ENCODE measurements at places on chromosomes 7 and 10. TPM values are rescaled to one million over a fixed set of nuclear protein-coding genes. Genes with fewer than 3 reads are reported as not detected.

Gene SEMA4G
- total RNA-seq = 13.3 TPM

DNA sequence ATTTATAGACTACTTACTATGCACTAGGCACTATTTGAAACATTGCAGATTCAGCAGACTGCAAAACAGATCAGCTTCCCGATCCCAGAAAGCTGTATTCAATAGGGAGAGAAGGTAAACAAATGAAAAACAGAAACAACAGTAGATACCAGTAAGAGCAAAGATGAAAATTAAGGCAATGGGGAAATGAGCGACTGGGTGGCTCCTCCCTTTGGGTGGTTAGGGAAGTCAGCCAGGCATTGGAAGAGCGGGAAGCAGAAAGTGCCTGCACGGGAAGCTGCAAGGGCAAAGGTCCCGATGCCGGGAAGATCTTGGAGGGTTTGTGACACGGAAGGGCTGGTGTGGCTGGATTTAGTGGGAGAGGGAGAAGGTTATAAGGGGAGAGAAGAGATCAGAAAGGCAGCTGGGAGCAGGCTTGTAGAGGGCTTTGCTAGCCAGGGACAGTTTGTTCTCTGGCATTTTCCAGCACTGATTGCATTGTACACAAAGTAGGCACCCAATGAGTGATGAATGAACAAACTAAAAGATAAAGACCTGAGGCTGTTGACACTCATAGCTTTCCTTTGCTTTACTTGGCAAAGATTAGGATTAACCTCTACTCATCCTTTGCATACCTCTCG is 67.8 kb downstream of the NAMPT start:
- peak; percentile 52 for DNase-seq

DNA sequence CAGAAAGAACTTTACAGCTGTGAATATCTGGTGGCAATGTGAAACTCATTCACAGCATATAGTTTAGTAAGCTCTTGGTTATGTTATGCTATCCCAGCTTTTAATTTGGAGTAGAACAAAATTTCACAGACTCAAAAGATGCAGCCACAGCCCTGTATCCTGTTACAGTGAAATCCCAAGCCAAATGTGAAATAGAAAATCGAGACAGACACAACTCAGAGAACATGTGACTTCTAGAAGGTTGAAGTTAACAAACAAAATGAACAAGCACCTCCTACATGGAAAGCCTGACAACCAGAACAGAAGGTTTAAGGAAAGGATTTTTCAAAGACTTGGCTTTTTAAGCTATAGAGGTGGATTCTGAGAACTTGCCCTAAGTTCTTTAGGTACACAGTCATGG is 39.6 kb downstream of the JAZF1 start:
- DNase-seq = no peak

DNA sequence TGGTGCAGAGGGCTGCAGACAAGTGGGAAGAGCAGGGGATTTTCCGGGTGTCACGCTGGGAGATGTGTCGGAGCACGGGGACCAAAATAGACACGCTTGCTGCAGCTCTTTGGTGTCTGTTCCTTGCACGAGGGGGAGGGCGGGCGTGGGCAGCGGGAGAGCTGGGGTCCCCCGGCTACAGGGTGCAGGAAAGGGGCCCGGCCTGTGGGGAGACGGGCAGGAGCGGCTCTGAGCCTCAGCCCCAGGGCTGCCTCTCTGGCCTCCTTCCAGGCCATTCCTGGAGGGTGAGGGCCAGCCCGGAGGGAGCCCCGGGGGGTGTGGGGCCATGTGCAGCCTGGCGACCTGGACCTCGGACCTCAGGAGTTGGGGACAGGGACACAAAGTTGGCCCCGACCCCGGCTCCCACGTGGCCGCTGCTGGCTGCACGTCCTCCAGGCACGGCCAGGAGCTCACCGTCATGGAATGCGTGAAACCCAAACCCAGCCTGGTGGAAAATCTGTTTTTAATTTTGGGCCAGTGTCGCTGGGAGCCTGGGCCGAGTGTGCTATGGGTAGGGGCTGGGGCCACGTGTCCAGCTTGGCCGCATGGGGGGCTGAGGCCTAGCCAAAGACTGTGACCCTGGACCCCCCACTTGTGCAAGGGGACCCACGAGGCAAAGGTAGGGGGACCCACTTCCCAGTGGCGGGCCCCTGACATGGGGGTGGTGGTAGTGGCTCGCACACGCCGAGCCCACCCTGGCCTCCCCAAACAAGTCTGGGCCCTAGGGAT is 6.6 kb downstream of the TTYH3 start:
- DNase-seq = peak; percentile 83

DNA sequence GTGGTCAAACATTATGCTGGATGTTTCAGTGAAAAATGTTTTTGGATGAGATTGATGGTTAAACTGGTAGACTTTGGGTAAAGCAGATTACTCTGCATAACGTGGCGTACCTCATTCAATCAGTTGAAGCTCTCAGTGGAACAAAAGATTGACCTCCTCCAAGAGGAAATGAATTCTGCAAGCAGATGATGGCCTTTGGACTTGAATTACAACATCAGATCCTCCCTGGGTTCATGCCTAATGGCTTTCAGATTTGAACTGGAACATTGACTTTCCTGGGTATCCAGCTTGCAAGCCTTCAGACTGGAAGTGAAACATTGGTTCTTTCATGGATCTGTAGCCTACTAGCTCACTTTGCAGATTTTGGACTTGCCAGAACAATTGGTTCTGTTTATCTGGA is 169.3 kb upstream of the MALRD1 start:
- DNase-seq = no peak

Gene FAM237B
- not detected for total RNA-seq

GRCh38 chr7:22579961-22580360 is 80.0 kb upstream of the STEAP1B start:
- DNase-seq = no peak

Gene MAGI2
- 20.7 TPM for total RNA-seq

Gene CRYGN
- 45.5 TPM for total RNA-seq

Gene CPA4
- total RNA-seq = not detected

DNA sequence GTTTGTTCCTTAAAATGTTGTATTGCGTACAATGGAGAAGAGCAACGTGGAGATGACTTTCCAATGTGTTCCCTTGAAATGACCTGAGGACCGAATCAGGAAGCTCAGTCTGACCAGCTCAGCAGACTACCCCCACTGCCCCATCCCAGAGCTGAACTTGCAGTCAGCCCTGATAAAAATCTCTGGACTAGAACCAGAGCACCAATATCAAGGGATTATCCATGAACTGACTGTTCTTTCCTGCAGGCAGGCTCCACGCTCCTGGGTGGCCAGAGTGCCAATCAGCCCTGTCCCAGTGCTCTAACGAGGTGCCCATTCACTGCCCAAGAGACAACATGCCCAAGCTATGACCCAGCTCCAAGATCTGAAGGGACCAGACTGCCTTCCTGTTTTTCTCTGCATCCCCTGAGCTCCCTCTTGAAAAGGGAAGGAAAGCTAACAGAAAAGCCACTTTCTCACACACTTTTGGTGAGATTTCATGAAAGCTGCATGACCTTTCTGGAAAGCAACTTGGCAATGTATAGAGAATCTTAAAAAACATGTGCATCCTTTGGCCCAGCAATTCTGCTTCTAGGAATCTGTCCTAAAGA is 130.2 kb downstream of the KCNMA1 start:
- no peak for DNase-seq

GRCh38 chr10:98414932-98415730 is at the start of gene PYROXD2:
PYROXD2 (minus strand) TSS chr10:98415182; CDS start chr10:98415135, 47 bp downstream.
- peak; percentile 97 for DNase-seq

- DNase-seq = no peak
These were observed 6.5 kb upstream of the INMT start for GRCh38 chr7:30745261-30745941.

Gene PPRC1
- total RNA-seq = 27.5 TPM

Gene TFAM
- 31.5 TPM for total RNA-seq

Gene AGR3
- total RNA-seq = 1.9 TPM

DNA sequence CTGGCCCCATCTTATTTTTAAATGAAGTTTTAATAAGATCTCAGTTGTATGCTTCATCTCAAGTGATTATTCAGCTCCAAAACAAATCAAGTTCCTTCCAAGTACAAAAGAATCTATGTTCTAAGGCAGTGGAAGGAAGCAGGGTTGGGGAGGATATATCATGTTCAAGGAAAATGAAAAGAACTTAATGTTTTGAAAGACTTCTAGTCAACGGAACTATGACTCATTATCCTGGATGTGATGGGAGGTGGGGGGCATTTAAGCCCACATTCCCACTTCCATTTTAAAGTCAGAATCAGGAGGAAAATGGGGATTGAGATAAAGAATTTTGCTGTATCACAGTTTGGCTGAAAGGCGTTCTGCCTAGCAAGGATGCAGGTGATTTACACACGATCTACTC is 59.4 kb downstream of the FANK1 start:
- no peak for DNase-seq

GRCh38 chr7:1752771-1753563 is 82.9 kb downstream of the ELFN1 start:
- no peak for DNase-seq

Gene NXPH1
- total RNA-seq = not detected

DNA sequence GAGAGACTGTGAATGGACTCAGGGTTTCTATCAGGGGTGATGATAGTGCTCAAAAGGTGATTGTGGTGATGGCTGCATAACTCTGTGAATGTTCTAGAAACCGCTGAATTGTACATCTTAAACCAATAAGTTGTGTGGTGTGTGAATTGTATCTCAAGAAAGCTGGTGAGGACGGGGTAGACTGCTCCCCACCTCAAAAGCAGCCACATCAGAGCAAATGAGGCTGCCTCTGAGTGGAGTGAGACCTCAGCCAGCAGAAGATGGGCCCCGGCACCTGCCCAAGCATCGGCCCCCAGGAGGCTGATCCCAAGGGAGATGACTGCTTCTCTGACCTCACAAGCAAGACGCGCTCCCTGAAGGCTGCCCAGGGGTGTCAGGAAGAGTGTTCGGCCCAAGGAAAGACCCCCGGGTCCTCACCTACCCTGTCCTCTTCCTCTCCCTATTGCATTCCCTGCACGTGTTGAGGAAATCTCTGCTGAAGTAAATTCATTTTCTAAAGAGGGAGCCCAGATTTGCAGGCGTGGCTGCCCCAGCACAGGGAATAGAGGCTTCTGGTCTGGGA is 279.3 kb upstream of the SHH start:
- no peak for DNase-seq

- no peak for DNase-seq
These were observed 88.8 kb upstream of the TMEM26 start for GRCh38 chr10:61541960-61542359.

Gene HOGA1
- total RNA-seq = 1.1 TPM

DNA sequence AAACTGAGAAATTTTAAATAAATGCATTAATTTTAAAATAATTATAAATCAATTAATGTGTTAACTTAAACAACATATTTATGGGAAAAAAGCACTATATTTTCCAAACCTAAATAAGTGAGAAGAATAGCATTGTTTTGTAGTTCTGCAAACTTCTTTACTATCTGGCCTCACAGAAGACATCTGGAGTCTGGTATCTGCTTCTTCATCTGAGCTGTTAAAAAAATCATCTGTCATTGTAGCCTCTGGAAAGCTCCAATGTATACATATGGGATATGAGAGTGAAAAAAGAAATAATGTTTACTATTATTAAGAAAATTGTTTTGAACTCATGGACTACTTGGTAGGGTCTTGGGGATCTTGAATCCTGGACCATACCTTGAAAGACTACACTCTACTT is 32.2 kb downstream of the CTTNBP2 start:
- no peak for DNase-seq

Gene GPC2
- 1.3 TPM for total RNA-seq

DNA sequence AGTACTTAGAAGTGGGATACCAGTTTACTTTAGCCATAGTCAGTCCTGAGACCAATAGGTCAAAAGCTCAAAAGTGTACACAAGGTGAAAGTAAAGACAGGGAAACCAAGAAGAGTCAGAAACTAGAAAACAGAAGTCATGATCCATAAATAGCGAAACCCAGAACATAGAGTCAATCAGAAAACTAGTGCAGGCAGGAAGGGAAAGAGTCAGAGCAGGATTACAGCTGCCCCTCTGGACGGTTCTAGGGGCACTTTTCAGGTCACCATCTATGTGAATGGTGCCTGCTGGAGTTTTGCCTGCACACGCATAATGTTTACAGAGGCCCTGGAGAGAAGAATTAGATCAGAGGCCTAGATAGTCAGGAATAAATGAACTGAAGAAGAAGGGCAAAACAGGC is 22.4 kb upstream of the DMTF1 start:
- no peak for DNase-seq

DNA sequence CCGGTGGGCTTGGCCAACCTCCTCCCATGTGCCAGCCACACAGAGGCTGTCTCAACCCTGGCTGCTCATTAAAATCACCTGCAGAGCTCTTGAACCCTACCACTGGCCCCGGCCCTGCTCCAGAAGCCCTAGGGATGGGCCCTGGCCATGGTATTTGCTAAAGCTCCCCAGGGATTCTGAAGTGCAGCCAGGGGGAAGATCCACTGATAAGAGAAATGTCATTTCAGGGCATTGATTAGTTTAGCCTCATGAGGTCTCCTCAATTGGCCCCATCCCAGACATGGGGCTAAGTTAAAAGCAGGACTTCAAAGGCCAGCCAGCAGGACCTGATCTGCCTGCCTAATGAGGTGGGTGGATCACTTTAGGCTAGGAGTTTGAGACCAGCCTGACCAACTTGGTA is 65.2 kb downstream of the ABRAXAS2 start:
- no peak for DNase-seq

DNA sequence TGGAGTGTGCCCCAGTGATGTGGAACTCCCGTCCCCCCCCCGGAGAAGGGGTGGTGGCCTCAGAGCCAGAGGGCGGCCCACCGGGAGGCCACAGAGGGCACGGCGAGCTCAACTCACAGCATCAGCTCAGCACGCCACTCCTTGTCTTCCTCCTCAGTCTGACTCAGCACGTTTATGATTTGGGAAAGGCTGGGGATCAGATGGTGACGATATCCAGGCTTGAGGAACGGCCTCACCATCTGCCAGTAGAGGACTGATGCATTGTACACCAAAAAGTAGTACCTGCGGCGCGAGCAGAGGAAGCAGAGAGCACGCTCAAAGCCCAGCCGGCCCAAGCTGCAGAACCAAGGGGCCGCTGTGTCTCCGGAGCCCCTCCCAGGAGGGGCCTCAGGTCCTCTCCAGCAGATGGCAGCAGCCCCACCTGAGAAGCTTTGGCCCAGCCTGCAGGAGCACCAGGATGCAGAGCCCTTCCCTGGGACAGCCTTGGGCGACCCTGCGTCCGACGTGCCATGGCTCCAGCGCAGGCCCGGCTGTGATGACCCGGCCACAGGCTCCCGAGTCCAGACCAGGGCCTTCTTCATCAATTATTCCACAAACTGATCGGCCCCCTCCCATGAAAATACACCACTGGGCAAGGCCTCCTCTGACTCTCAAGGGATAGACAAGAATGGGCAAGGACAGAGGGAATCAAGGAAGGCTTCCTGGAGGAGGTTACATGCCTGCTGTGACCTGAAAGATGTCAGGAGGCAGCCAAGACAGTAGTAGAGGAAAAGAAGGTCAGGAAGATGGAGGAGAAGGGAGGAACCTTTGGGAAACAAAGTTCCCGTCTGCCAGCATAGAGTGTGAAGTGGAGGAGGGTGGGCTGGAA is 3.7 kb downstream of the CFAP46 start:
- DNase-seq = no peak

Gene TMEM178B
- 29.6 TPM for total RNA-seq

GRCh38 chr7:133150760-133151159 is 68.9 kb upstream of the CHCHD3 start:
- no peak for DNase-seq

Gene ATOH7
- not detected for total RNA-seq

GRCh38 chr7:4182605-4183300 is 499.3 kb upstream of the FOXK1 start:
- no peak for DNase-seq

- no peak for DNase-seq
These were observed 553.6 kb downstream of the TNS3 start for GRCh38 chr7:47028284-47028683.

Gene FAM180A
- total RNA-seq = 2.7 TPM

- no peak for DNase-seq
These were observed 165.0 kb downstream of the BAMBI start for GRCh38 chr10:28842321-28842720.

Gene LIPJ
- total RNA-seq = 0.83 TPM

Measured in thyroid gland (tissue), 4 donors.